Renal pelvis (tissue), 12 donors: ENCODE measurements at places on chromosomes 7 and 10. TPM values are rescaled to one million over a fixed set of nuclear protein-coding genes. Genes with fewer than 3 reads are reported as not detected.

- no peak for DNase-seq
Observed at GRCh38 chr7:42065942-42066341, 171.1 kb downstream of the GLI3 start.

GRCh38 chr10:73785721-73786511 lies 510 bp downstream of the ZSWIM8 start:
- DNase-seq, result peak; percentile 31

CALHM3 gene
- not detected for polyA plus RNA-seq

KIAA1549 gene
- polyA plus RNA-seq, result 15.2 TPM

ANKRD7 gene
- 3.4 TPM for polyA plus RNA-seq

GRCh38 chr7:150955519-150956394 lies 22.4 kb downstream of the KCNH2 start:
- peak; percentile 82 for DNase-seq

- no peak for DNase-seq
Observed at GRCh38 chr10:123139521-123140163, 3.9 kb downstream of the HMX3 start.

SSC4D gene
- 5.3 TPM for polyA plus RNA-seq

DNA sequence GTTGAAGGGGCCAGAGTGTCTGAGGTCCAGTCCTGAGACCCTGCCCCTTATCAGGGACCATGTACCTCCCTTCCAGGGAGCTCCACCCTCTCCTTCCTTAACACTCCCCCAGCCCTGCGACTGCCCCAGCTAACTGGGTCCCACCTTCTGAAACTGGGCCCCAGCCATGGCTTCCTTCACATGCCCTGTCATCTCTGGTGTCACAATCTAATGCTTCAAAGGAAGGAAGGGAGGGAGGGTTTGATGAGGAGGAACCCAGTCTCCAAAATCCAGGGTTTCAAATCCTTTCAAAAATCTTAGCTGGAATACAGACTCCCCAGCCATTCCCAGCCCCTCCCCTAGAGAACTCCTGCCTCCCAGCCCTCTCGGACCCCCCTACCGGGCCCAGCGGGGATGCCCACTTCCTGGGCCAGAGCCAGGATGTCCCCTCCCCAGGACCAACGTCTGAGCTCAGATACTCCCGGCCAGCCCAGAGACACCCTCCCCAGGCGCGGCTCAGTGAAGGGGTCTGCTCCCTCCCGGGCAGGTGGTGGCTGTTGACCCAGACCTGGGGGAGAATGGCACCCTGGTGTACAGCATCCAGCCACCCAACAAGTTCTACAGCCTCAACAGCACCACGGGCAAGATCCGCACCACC lies 18.0 kb downstream of the C10orf105 start:
- no peak for DNase-seq

C10orf95 gene
- polyA plus RNA-seq, result 1.9 TPM

DNA sequence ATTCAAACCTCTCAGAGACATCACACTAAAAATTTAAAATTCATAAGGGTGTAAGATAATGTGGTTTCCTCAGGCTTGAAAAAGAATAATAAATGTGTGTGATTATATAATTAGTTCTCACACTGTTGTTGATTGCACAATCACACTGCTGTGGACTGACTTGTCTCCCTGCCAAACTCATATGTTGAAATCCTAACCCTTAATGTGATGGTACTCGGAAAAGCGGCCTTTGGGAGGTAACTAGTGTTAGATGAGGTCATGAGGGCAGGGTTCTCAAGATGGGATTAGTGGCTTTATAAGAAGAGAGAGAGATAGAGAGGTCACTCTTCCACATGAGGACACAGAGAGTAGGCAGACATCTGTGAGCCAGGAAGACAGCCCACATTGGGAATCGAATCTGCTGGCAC lies 128.5 kb upstream of the COL1A2 start:
- no peak for DNase-seq

DNA sequence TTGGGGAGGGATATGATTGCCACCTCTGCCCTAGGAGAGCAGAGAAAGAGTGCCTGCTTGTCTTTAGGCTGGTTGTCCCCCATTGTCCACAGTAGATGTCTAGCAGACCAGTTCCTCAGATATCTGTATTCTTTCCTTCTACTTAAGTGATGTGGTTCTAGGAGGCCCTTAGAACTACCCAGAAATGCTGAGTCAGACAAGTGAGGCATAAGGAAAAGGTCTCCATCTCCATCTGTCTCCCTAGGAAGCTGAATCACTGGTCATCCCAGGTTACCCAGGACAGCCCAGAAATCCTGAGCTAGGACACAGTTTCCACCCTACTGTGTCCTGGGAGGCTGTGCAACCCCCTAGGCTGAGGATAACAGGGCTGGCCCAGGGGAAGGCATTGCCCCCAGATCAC lies 93.4 kb upstream of the INHBA start:
- DNase-seq, result no peak

GRCh38 chr10:132865851-132866600 lies 76.3 kb downstream of the CFAP46 start:
- no peak for DNase-seq

LAMB1 gene
- polyA plus RNA-seq, result 855 TPM

GRCh38 chr10:10120671-10121070 lies 897.0 kb upstream of the CELF2 start:
- no peak for DNase-seq

DNA sequence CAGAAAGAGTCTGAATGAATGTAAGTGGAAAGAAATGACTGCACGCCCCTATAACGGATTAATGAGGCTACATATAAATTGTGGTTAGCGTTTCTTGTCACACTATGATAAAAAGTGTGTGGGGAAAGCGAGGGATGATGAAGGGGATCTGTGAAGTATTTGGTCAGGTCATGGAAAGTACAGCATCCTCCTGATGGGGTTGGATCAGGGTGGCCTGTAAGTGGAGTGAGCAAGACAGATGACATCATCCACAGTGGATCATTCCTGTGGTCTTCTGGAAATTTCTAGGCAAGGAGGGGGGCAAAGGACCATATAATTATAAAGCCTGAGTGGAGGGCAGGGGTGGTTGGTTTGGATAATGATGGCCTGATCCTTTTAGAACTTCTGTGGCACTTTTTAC lies 606.0 kb downstream of the INHBA start:
- no peak for DNase-seq

DNA sequence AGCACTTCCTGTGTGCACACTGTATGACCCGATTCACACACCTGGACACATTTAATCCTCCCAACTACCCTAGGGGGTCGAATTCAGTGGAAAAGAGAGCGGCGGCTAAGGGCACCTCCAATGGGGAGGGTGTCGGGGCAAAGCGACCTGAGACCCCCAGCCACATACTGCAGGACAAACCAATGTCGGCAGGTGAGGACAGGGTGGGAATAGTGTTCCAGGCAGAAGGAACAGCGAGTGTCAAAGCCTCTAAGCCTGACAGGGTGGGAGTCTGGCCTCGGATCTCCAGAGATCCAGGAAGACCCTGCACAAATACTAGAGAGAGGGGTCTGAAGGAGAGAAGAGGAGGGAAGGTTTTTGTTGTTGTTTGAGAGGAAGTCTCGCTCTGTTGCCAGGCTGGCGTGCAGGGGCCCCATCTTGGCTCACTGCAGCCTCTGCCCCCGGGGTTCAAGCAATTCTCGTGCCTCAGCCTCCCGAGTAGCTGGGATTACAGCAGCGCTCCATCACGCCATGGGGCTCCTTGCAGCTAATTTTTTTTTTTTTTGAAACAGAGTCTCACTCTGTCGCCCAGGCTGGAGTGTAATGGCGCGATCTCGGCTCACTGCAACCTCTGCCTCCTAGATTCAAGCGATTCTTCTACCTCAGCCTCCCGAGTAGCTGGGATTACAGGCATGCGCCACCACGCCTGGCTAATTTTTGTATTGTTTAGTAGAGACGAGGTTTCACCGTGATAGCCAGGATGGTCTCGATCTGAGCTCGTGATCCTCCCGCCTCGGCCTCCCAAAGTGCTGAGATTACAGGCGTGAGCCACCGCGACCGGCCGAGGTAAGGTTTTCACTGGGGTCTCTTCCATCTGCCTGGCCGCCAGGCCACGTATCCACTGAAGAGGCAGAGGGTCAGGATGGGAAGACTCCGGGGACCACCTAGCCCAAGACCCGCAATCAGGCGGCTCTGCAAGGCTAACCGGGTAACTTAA lies 1.2 kb upstream of the ARPC1B start:
- DNase-seq, result no peak

DNA sequence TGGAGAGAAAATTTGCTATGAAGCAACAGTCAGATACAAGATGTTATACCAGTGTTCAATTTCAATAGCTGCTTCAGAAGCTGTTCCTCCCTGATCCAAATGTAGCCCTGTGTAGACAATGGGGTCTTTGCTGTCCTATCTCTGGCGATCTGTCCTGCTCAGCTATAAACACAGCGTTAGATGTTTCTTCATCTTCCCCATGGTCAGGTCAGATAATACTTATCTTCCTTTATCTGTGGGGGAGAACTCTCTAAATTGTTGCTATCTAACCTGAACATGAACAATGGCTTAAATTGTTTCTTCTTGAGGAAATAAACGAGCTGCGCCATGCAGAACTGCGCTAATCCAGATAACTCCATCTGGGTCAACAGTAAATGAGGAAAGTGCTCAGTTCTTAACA lies 15.6 kb upstream of the KIAA1217 start:
- no peak for DNase-seq

DNA sequence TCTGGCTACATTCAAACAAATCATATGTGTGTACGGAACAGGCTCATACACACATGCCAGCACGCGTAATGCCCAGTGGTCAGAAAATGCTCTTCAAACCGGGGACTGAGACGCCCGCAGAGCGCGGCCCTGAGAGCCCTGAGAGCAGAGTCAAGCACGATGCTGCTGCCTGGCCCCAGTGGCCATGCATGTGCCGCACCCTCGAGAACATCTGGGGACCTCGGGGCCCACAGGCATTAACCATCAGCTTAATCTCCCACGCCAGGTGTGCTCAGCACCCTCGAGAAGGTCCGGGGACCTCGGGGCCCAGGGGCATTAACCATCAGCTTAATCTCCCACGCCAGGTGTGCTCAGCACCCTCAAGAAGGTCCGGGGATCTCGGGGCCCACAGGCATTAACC lies 163.1 kb downstream of the PTPRN2 start:
- DNase-seq, result no peak

DNA sequence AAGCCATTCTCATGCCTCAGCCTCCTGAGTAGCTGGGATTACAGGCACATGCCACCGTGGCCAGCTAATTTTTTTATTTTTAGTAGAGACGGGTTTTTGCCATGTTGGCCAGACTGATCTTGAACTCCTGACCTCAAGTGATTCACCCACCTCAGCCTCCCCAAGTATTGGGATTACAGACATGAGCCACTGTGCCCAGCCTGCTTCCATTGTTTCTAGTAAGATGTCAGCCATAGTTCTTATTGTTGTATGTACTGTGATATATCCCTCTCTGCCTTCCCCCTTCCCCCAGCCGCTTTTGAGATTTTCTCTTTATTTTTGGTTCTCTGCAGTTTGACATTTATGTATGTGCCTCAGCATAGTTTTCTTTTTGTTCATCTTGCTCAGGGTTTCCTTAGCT lies 87.9 kb upstream of the KLF14 start:
- DNase-seq, result no peak

- DNase-seq, result no peak
Observed at GRCh38 chr10:98323221-98324164, 55.5 kb upstream of the LOXL4 start.

PTN gene
- polyA plus RNA-seq, result 141 TPM

DNA sequence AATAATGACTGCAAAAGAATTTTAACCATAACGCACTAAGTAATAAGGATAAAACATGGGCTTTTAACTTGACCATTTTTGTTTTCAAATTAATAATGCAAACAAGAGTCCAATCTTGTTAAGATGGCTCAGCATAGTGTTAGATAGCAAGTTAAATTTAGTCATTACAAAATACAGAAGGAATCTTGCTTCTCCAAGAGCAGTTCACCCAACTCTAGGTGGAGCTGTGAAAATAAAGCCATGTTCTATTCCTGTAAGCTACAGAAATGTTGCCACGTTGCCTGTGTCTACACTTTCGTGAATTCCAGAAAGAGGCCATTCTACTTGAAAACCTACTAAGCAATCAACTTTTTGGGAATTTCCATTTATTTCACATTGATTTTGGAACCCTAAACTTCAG lies 191.9 kb downstream of the SFMBT2 start:
- DNase-seq, result no peak

GRCh38 chr7:85479918-85480643 lies 293.2 kb upstream of the SEMA3D start:
- no peak for DNase-seq

GRCh38 chr7:107274506-107274905 lies 105.7 kb downstream of the HBP1 start:
- DNase-seq, result no peak

GRCh38 chr10:105797234-105797890 lies 1156.3 kb downstream of the SORCS3 start:
- peak; percentile 37 for DNase-seq

- DNase-seq, result no peak
Observed at GRCh38 chr10:61329854-61330253, 123.3 kb downstream of the TMEM26 start.

GPR22 gene
- polyA plus RNA-seq, result 0.20 TPM

TMEM236 gene
- polyA plus RNA-seq, result 0.43 TPM

DNA sequence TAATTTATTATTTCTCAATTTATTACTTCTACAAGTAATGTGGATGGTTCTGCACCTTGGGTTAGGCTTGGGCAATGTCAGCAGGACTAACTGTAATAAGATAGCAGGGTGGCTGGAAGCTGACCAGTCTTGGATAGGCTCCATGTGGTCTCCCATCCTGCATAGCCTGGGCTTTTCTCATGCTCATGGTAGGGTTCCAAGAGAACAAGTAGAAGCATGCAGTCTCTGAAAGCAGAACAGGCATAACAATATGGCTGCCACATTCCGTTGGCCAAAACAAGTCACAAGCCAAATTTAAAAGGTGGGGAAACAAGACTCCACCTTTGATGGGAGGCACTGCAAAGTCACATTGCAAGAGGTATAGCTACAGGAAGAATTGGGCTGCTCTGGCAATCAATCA lies 98.6 kb upstream of the MDFIC start:
- no peak for DNase-seq

- no peak for DNase-seq
Observed at GRCh38 chr7:26305090-26305868, 13.6 kb downstream of the SNX10 start.

- no peak for DNase-seq
Observed at GRCh38 chr10:46293832-46294640, 7.2 kb downstream of the ANTXRL start.

DNA sequence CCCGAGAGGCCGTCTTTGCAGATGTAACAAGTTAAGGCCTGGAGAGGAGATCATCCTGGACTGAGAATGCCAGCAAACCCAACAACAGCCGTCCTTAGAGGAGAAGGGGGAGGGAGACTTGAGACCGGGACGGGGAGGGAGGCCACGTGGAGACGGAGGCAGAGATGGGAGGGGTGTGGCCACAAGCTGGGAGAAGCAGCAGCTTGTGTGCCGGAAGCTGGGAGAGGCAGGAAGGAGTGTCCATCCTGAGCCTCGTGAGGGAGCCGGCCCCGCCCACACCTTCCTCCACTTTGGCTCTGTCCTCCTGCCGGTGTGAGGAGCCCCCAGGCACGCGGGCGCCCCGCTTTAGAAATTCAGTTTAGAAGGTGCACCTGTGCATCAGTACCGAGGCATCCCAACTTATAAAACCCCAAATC lies 95.7 kb downstream of the DNAJB6 start:
- peak; percentile 42 for DNase-seq

GRCh38 chr10:13496931-13497330 lies 31.9 kb downstream of the BEND7 start:
- no peak for DNase-seq

PNLIPRP2 gene
- polyA plus RNA-seq, result not detected
